ENCODE measurements at places on chromosomes 7 and 10.

DNA sequence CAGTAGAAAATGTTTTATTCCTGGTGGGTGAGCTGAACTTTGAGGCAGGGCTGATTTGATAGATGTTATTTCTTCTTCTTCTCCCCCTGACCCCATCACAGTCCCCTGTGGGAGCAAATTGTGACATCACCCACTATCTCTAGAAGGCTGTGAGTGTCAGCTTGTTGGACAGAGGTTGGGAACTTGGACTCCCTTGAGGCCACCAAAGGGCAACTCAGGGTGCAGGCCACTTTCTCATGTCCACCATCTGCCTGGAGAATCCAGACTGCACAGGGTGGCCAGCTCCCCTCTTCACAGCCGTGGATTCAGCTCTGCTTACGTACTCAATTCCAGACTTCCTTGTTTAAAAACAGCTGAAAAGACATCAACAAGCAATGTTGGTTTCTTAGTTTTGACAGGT is 103.0 kb downstream of the LRRC18 start:
- DNase-seq: no peak

DNA sequence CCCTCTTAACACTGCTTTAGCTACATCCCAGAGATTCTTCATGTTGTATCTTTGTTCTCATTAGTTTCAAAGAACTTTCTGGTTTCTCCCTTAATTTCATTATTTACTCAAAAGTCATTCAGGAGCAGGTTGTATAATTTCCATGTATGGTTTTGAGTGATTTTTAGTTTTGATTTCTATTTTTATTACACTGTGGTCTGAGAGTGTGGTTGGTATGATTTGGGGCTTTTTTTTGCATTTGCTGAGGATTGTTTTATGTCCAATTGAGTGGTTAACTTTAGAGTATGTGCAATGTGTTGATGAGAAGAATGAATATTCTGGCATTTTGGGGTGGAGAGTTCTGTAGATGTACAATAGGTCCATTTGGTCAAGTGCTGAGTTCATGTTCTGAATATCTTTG is 37.9 kb upstream of the CAPZA2 start:
- no peak for DNase-seq

GRCh38 chr10:128860574-128860973 is 606.5 kb upstream of the MGMT start:
- no peak for DNase-seq

DNA sequence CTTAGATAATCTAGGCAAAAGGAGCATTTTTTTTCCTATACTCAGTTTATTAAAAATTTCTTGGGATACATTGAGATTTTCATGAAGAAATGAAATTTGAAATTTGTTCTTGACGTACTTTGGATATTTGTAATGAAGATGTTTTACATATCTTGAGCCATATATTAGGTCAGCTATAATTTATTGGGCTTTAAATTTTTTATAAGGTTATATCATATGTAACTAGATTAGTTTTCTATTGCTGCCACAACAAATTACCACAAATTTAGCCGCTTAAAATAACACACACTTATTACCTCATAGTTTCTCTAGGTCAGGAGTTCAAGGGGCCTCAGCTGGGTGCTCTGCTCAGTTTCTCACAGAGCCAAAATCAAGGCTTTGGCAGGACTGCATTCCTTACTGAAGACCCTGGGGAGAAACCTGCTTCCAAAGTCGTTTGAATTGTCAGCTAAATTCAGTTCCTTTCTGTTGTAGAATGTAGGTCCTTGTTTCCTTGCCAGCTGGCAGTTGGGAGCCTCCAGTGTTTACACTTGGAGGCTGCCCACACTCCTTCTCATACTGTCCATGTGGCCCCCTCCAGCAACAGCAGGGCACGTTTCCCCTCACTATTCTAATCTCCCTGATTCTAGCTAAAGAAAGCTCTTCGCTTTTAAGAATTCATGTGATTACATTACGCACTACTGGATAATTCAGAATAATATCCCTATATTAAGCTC is 42.6 kb upstream of the DNAH11 start:
- DNase-seq: no peak

DNA sequence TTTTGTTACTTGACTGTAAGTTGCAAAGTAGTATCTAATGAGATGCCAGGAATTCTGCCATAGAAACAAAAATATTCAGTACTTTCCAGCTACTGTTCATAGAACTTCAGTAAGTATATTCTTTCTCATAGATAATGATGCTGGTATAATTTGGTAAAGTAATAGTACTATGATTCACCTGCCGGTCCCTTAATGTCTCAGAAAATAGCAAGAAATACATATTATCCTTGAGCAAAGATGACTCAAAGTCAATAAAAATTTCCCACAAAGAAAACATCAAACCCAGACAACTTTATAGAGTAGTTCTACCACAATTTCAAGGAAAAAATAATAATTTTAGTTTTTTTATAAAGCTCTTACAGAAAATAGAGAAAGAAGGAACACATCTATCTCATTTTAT is 105.4 kb downstream of the EPDR1 start:
- no peak for DNase-seq

GRCh38 chr10:29409241-29410054 is 120.6 kb downstream of the LYZL1 start:
- peak; percentile 75 for DNase-seq

- DNase-seq: no peak
Observed at GRCh38 chr10:26903431-26904217, 42.9 kb upstream of the ABI1 start.

DNA sequence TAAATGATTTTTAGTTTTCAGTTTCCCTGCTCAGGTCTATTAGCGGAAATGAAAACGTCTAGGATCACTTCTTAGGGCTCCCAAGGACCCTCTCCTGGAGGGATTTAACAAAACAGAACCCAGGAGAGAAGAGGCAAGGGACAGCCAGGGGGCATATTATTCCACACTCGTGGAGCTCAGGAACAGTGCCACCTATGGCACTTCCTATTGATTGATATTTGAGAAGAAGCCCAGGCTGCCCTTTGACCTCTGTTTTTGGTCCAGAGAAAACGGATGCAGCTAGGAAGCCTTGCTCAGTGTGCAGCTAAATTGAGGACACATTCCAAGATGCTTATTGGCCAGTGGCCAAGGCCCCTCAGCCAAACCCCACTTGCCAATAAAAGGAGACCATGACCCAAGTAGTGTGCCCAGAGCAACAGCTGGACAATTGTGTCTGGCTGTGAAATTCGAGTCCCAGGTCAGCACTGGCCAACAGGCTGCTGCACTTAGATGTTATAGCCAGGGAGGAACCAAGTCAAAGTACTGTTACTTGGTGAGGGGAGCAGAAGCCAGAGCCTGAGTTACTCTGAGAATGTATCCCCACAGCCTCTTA is 24.0 kb upstream of the GPNMB start:
- DNase-seq: no peak

DNA sequence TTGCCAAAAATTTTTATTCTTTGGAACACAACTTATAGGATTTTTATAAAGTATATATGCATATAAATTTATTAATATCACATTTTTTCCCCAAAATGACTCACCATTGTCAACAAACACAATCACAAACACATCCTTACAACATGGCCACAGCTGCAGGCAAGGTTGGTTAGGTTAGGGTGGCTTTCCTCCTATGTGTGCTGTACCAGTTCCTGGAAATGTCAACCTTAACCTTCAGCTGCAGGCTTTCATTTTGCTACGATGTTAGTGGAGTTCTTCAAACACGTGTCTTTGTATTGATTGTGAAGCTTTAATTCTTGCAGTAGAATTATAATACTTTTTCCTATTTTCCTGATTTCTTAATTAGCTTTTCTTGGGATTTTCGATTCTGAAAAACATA is 185.8 kb downstream of the PTEN start:
- no peak for DNase-seq
